ENCODE measurements at places on chromosomes 6 and 20.

DNA sequence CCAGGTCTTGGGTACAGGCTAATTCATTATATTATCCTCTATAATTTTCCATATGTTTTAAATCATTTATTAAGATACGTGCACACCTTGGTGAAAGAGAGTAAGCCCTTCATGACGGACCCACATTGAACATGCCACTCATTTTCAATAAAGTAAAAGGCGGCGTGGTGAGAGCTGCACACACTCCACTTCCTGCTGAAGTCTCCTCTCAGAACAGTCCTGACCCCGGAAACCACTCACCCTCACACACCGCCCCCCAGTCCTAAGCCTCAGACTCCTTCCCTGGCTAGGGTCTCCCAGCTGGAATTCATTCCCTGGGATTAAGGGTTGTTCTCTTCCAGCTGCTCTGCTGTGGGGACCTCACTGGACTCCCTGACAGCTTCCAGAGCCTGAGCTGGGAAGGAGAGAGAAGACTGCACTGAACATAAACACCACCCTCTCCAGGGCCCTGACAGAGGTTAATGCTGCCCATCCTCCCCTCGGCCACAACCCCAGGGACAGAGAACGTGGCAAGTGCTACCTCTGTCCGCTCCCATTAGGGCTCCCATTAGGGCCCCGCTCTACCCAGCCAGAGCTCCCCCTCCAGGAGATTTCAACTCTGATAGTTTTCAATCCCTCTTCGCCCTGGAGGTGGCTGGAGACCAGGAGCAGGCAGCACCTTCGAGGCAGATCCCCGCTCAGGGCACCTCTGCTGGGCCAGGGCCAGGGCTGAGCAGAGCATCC, 24.8 kb downstream of the GRM4 start:
- no peak for DNase-seq

DNA sequence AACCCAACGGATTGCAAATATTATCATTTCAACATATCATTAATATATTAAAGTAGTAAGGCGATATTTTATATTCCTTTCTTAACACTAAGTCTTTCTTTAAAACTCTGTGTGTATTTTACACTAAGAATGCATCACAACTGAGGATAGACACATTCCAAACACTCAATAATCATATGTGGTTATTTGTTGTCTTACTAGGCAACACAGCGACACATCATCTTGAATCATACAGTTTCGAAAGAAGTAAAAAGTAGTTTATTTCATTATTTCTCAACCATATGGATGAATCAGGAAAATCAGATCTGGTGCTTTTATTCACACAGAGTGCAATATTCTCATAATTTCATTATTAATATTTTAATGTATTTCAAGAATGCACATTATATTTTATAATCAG, 662.4 kb downstream of the EPHA7 start:
- DNase-seq, result no peak

DNA sequence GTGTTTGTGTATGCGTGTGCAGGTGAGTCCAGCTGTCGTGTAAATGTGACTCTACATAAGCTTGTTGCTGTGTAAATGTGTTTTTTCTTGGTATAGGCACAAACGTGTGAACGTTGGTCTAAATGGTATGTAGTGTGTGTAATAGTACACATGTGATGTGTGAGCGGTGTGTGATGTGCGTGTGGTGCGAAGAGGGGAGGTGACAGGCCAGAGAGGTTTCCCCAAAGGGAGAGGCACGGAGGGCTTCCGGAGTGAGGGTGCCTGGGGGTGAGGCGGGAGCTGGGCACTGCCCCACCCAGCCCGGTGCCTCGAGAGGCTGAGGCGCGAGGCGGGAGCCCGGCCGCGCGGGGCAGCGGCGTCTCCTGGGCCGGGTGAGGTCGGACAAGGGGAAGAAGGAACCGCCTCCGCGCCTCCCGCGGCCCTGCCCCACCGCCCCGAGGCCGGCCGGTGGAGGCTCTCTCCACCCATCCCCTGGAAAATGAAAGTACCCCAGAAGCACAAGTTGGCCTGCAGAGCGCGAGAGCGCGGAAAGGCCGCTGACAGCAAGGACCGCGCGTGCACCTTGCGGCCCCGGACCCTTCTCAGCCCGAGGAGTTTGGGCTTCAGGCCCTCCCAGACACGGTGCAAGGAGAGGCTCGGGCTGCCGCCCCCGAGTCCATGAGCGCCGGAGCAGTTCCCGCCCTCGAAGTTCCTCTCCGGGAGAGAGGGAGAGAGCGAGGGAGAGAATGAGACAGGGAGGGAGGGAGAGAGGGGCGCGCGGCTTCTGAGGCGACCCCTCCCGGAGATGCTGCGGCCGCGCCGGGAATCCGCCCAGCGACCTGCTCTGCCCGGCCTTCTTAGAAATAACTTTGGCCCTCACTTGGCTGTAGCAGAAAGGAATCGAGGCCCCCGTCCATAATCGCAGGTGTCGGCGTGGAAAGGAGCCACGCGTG, 43.2 kb upstream of the OSTM1 start:
- DNase-seq, result no peak

GRCh38 chr20:34062570-34063482, 49.2 kb downstream of the EIF2S2 start:
- no peak for DNase-seq

DNA sequence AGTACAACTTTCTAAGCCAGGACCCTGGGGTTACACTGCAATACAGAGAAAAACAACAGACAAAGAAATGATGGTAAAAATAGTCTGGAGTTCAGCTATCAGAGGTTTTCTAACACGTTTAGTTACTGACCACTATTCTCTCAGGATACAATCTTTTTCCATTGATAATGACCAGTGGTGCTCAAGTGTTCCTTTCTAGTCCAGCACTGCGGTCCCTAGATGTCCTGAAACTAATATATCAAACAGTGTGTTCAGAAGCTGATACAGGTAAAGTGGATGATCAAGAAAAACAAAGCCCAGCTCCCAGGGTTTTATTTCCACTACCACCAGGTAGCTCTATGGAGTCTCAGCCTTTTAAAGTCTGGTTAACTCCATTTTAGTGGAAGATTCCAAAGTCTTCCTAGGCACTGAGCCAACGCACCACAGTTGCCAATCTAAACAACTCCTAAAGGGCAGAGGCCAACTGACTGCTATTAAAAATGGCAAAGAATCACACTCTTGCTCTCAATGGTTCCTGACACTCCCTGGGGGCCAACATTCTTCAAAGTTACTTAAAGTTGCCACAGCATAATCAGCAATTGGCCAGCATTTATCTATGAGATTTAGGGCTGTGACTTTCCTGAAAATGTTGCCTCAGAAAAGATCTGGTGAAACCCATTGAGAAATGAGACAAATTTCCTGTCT, 38.2 kb downstream of the DZANK1 start:
- DNase-seq, result no peak

DNA sequence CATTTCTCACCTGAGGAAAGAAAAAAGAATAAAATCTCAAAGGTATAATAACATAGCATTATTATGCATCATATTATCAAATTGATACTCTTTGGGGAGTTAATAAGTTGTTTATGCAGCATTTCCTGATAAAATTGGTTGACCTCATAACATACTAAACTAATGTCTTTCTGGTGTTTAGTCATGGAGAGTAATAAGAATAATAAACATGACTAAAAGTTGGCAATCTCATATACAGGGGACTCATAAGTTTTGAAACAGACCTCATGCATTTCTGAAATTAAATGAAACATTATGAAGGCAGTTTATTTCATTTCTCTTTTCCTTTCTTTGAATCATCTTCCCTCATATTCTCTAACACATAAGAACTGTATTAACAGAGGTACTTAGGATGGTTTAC, 60.5 kb upstream of the PRDM1 start:
- no peak for DNase-seq

- DNase-seq, result peak; percentile 86
Measured at GRCh38 chr20:62143081-62143956, at the start of the genes PSMA7 and SS18L1. Gene PSMA7, minus strand, starts transcription at chr20:62143394. Its CDS starts 91 bp downstream, at chr20:62143303. Gene SS18L1, plus strand, starts transcription at chr20:62143769. Its CDS starts 52 bp downstream, at chr20:62143821.

DNA sequence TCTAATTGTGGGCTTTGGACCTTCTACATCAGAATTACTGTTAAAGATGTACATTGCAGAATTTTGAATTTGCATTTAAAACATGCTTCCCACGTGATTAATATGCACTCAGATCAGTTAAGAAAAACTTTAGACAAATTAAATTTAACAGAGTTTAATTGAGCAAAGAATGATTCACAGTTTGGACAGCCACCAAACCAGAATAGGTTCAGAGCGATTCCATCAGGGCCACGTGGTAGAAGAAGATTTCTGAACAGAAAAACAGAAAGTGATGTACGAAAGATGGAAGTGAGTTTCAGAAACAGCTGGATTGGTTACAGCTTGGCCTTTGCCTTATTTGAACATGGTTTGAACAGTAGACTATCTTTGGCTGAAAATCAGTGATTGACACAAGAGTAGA, 704.2 kb upstream of the MAP3K7 start:
- DNase-seq, result no peak

DNA sequence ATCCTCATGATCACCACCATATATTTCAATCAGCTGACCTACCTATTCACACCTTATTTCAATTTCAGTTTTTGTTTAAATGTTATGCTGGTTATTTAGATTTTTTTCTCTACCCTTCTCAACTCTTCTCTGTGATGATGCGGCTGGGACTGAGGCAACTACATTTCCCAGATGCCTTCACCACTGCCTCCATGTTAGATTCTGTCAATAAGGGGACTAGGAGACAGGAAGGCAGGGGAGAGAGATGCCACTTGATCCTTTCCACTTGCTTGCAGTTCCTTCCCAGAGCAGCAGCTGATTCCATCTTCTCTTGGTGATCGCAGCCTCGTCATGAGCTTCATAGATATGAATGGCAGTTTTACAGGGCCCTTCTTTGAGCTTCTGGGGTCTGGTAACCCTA, 33.5 kb upstream of the POU3F2 start:
- no peak for DNase-seq

- no peak for DNase-seq
Measured at GRCh38 chr20:57208198-57208597, 58.2 kb downstream of the BMP7 start.

DNA sequence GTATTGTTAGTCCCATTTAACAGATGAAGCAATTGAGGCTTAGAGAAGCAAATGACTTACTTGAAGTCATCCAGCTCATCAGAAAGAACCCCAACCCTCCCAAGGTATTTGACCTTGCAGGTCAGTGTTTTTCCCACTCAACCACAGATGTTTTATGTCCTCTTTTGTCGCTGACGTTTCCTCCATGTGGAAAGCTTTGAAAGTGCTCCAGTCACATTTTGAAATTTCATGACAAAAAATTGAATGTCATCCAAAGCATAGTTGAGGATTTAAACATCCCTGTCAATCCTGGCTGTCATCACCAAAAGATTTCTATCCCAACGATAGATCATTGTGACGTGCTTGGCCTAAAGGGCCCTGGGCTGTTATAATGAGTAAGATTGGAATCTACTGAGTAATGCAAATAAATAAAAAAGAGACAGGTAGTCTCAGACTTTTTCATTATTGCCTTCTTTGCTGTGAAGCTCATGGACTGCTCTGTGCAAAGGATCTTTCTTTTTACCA, 102.7 kb downstream of the TSHZ2 start:
- no peak for DNase-seq

GRCh38 chr6:82381278-82381677, 17.7 kb downstream of the TPBG start:
- DNase-seq, result no peak

GRCh38 chr6:42599558-42599957, 35.7 kb downstream of the UBR2 start:
- DNase-seq, result no peak

- no peak for DNase-seq
Measured at GRCh38 chr20:41330343-41330720, 10.3 kb upstream of the LPIN3 start.

GRCh38 chr6:1774226-1774915, 164.7 kb downstream of the FOXC1 start:
- no peak for DNase-seq

DNA sequence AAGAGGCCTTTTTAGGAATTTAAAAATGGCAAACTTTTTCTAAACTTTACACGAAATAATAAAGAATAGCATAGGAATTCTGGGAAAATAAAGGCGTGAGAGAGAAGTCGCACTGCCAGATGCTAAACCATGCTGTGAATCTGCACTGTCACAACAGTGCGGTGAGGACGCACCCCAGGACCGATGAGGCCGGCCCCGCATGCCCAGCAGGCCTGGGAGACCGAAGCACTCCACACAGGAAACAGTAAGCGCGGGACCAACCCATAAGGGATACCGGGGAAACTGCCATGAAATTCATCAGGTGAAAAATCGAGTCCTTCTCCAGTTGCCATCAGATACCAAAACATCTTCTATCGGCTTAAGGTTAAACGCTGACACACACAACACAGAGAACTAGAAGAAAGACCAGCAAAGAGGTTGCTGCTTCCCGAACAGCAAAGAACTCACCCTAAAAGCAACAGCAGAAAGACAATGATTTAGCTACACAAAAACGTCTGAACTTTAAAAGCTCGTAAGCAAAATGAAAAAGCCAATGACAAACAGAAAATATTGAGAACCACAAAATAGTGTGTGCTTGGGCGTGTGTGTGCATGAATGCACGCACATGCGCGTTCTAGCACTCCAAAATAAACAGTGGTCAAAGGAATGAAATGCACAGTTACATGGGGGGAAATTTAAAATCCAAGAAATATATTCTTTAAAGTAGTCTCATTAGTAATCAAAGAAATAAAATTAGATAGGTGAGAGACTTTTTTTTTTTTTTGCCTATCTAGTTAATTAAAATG, 15.4 kb downstream of the RAMACL start:
- DNase-seq, result no peak

DNA sequence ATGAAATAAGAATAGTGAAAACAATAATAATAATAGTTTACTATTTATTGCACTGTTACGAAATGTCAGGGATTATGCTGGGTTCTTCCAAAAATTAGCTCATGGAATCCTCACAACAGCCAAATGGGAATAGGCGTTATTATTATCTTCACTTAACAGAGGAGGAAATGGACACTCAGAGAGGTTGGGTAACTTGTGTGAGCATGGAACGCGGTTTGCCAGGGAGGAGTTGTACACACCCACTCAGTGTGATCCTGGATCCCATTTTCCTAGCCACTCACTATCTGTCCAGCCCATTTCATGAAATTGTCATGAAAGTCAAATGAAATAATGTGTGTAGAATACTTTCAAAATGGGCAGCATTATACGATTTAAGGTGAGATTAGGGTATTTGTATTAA, 4.6 kb downstream of the NELFCD start:
- no peak for DNase-seq

DNA sequence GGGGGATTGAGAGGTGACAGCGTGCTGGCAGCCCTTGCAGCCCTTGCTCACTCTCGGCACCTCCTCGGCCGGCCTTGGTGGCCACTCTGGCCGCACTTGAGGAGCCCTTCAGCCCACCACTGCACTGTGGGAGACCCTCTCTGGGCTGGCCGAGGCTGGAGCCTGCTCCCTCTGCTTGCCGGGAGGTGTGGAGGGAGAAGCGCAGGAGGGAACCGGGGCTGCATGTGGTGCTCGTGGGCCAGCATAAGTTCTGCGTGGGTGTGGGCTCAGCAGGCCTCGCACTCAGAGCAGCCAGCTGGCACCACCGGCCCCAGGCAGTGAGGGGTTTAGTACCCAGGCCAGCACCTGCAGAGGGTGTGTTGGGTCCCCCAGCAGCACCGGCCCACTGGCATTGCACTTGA, 912.2 kb upstream of the ADGRB3 start:
- DNase-seq, result no peak

- DNase-seq, result no peak
Measured at GRCh38 chr20:49285233-49285668, 7.4 kb upstream of the ZNFX1 start.

GRCh38 chr20:50987493-50988210, 29.0 kb downstream of the MOCS3 start:
- peak; percentile 48 for DNase-seq

Data from stimulated activated CD4-positive, alpha-beta T cell treated with anti-CD3 and anti-CD28 coated beads, Interleukin-12 subunit alpha, Interleukin-12 subunit beta, amount 100 ng/mL, for 4 hours (primary cell).